G401 (cell line): ENCODE measurements at places on chromosomes 11 and 22.
A peak's percentile ranks its signal among the peaks of the same experiment; 100 is the strongest.

GRCh38 chr11:96969251-96969650 lies 579.4 kb downstream of the JRKL start:
- DNase-seq: no peak

DNA sequence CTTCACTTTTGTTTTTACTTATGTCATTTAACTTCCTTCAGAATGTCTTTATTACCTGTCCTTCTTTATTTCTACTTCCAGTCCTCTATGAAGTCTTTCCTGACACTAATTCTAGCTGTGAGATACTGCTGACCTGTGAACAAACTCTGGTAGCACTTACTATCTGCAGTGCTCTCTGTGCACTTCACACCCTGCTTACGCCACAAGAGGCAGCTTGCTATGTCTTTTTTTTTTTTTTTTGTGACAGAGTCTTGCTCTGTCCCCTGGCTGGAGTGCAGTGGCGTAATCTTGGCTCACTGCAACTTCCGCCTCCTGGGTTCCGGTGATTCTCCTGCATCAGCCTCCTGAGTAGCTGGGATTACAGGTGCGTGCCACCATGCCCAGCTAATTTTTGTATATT lies 10.7 kb downstream of the STIM1 start:
- no peak for DNase-seq

DNA sequence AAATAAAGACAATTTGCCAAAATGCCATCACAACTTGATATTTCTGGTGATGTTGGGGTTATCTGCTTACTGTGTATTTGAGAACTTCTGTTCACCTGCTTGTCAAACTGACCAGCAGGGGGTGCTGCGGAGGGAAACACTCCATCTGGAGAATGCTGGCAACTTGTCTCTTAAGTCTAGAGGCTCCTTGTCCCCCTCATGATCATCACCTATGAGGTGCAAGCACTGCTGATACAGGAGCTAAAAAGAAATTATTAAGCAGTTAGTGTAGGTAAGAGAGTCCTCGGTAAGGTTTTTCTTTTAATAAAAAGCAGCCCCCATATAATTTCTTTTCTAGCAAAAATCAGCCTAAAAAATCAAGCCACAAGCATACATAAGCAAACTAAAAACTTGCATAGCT lies 32.7 kb upstream of the GLYATL1B start:
- peak; percentile 34 for DNase-seq

DNA sequence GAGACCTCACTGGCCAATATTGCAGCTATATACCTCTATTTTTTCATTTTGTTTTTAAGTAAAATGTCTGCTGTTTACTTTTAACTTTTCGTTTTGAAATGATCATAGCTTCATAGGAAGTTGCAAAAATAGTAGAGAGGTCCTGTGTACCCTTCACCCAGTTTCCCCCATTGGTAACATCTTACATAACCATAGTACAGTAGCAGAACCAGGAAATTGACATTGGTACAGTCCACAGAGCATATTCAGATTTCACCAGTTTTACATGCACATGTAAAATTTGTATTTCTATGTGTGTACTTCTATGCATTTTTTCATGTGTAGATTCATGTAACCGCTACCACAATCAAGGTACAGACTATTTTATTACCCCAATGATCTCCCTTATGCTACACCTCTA lies 3.8 kb downstream of the AMOTL1 start:
- DNase-seq: no peak

DNA sequence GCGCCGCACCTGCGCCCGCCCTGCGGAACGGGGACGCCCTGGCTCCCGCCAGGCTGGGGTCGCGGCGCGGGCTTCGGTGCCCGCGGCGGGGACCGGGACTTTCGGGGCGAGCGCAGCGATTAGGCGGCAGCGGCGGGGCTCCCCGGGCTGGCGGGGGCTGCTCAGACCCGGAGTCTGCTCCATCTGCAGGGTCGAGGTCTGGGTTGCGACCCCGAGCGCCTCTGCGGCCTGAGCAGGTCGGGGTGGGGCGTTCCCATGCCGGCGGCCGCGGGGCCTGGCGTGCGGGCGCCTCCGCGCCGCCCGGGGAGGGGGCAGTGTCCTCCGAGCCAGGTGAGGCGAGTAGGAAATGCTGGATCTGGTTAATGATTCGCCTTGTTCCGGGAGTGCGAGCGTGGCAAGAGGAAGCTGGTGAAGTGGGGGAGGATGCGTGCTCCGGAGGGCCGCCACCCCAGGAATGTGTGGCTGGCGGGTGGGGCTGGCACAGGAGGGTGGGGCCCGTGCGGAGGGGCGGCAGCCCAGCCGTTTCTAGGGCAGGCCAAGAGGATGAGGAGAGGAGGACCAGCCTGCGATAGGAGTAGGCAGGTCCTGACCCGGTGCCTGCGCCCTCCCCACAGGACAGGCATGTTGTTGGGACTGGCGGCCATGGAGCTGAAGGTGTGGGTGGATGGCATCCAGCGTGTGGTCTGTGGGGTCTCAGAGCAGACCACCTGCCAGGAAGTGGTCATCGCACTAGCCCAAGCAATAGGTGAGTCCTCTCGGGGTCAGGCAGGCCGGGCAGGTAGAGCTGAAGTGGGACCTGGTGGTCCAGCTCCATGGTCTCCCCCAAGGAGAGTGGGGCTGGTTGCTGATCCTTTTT lies 606 bp downstream of the RASSF7 start:
- no peak for DNase-seq

DNA sequence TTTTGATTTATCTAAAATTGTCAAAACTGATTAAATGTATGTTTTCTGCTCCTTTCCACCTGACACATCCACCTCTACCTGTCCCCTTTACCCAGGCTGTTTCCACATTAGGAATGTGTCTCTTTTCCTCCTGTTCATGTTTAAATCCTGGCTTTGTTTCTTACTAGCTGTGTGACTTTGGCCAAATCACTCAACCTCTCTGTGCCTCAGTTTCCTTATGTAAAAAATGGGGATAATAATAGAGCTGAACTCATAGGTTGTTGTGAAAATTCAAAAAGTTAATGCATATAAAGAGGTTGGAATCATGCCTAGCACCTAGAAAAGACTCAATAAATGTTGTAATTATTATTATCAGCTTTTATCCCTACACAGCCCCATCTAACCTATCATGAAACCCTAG lies 136.8 kb downstream of the NXPE2 start:
- DNase-seq: no peak

GRCh38 chr11:90241414-90241813 lies 18.6 kb upstream of the CHORDC1 start:
- no peak for DNase-seq

DNA sequence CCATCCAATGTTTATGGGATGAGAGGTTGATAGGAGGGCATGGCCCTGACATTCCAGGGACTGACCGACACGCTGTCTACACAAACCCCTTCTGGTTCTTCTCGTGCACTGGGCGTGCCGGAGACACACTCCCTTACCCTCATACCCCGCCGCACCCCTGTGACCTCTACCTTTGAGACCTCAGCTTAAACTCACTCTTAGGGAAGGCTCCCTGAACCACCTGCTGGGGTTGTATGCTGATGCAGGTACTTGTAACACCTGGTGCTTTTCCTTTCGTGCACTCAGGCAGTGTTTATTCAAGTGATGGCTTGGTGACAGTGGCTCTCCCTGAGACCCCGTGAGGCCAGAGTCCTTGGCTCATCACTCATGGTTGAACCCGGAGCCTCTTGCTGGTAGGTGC lies 12.0 kb downstream of the PPARA start:
- DNase-seq: no peak

- DNase-seq: peak; percentile 9
Measured at GRCh38 chr11:69292221-69292648, 1.7 kb upstream of the MYEOV start.

DNA sequence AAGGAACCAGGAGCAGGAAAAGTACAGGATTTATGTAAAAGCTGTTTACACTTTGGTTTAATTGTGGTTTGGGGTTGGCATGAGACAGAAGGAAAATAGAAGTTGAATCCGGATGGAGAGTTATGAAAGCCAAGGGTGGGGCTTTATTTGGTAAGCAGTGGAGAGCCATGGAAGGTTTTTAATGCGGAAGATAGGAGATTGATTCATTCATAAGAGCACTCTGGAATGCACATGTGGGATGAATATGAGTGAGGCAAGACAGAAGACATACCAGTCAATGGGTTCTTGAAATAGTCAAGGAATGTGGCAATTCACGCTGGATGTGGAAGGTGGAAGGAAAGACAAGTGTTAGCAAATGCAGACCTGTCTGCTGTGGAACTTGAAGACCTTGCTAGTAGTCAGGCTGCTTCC lies 9.3 kb upstream of the GLB1L3 start:
- no peak for DNase-seq

- no peak for DNase-seq
Measured at GRCh38 chr11:77207618-77208313, 79.7 kb downstream of the MYO7A start.
